ENCODE measurements at places on chromosomes 12 and 14. TPM values are rescaled to one million over a fixed set of nuclear protein-coding genes. Genes with fewer than 3 reads are reported as not detected.

- DNase-seq = peak; percentile 45
These were observed 21.8 kb downstream of the CHST11 start for GRCh38 chr12:104478396-104479122.

DNA sequence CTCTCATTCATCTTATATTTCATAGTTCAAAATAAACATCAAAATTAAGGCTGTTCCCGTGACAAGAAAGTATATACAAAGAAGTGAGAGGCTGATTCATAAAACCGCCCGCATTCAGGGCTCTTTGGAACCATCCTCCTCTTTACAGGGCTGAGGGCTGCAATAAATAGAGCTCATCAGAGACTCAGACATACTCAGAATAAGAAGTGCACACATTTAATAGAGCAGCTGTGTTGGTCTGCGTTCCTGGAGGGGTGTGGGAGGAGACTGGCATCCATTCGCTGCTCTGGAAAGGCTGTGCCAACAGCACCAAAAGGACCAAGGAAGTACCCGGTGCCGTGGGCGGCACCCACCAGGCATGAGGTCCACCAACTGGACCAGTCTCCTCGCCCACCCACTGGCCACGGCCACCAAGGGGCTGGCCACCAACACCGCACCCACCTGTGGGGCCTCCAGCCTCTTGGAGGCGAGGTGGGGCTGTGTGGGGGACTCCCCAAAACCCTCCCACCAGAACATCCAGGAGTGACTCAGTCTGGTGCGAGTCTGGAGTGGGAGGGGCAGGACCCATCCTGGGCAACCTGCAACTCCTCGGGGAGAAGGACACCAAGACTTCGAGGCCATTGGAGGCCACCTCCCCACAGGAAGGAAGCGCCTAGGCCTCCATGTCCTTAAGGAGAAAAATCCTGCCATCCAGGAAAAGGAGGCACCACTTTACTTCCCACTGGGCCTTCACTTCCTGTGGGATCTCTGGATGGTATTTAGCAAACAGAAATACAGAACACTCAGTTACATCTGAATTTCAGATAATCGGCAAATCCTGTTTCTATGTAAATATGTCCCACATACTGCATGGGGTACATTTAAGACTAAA lies 32.7 kb downstream of the VCPKMT start:
- peak; percentile 61 for DNase-seq

GRCh38 chr12:6202304-6202703 lies 2.1 kb downstream of the CD9 start:
- no peak for DNase-seq

GRCh38 chr14:60217713-60218112 lies 31.3 kb upstream of the PPM1A start:
- no peak for DNase-seq

RAD9B gene
- total RNA-seq = 2.3 TPM

CBLN3 gene
- 1.1 TPM for total RNA-seq

RNU4-1 gene
- 1,409 TPM for total RNA-seq

KCNMB4 gene
- 0.60 TPM for total RNA-seq

ERP27 gene
- 7.9 TPM for total RNA-seq

TC2N gene
- total RNA-seq = 120 TPM

DNAJC22 gene
- total RNA-seq = 0.29 TPM
